ENCODE measurements at places on chromosomes 2 and 18.

DNA sequence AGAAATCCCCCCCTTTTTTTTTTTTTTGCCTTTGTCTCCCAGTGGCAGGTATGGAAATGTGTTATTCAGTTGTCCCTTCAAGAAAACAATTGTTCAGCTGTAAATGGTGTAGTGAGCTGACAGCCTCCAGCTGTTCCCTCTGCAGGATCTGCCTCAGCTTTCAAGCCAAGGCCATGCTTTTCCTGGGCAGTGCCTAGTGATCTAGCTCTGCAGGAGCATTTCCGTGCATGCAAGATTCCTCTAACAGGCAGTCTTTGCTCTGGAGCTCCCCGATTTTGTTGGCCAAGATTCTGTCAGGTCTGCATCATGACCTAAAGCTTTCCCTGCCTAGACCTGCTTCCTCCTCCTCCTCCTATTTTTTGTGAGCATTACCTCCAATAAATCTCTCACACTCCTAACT lies 300.7 kb upstream of the UBE2E3 start:
- no peak for DNase-seq

- no peak for DNase-seq
Measured at GRCh38 chr2:45205985-45206384, 196.7 kb upstream of the SIX2 start.

- DNase-seq, result no peak
Measured at GRCh38 chr18:68757126-68757525, 40.8 kb upstream of the CCDC102B start.

DNA sequence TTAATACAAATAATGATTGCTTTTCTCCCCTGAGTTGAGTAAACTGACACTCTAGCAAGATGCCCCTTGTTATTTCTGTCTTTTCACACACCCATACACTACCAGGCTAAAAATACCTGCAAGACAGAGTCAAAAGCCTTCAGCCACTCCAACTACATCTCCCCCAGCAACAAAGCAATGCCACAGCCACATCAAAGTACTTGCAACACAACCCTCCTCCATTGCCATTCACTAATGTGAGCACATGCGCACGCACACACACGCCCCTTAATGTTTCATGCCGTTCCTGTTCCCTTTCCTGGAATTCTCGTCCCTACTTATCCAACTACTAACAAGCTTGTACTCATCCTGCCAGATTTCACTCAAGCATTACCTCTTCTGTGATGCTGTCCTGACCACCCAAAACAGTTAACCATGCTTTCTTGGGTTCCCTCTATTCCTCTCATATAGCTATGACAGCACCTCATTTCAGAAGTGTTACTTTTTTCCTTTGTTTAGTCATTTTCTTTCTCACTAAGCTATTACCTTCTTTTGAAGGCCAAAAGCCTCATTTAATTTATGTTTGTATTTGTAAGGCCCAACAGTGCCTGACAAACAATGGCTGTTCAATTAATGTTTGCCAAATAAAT lies 29.6 kb downstream of the SLC25A12 start:
- no peak for DNase-seq

GRCh38 chr18:23133860-23134779 lies 1.2 kb upstream of the CABLES1 start:
- no peak for DNase-seq

GRCh38 chr2:14304326-14304725 lies 328.2 kb upstream of the LRATD1 start:
- DNase-seq, result no peak

DNA sequence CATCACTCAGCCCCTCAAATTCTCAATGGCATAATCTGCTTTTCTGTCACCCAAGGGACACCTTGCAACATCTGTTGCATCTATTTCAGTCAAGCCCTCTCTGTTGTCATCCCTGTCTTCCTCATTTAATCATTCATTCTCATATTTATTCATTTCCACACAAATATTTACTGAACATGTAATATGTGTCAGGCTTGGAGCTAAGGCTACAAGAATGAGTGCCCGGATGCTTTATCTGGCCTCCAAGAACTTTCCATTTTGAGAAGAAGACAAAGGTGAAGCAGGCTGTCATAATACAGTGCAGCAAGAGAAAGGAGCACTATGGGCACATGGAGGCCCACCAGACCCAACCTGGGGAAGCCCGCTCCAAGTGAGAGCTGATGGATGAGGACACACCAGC lies 15.6 kb downstream of the IL18RAP start:
- no peak for DNase-seq

GRCh38 chr2:105255979-105256378 lies 14.4 kb downstream of the GPR45 start:
- no peak for DNase-seq

DNA sequence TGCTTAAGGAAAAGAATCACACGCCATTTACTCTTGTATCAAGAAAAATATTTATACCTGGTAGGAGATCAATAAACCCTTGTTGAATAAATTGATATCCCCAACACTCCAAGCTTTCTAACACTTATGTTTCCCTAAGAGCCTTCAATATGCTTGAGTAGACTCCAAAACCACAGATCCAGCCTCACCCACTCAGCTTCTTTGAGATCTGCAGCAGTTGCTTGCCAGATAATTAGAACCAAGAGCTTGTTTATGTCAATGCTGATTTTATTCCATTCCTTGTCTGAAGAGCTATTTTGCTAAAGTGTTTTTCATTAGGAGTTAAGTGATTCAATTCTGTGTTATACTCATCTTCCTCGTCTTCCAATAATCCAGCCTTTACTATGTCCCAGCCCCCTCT lies 26.3 kb upstream of the CRIM1 start:
- no peak for DNase-seq

DNA sequence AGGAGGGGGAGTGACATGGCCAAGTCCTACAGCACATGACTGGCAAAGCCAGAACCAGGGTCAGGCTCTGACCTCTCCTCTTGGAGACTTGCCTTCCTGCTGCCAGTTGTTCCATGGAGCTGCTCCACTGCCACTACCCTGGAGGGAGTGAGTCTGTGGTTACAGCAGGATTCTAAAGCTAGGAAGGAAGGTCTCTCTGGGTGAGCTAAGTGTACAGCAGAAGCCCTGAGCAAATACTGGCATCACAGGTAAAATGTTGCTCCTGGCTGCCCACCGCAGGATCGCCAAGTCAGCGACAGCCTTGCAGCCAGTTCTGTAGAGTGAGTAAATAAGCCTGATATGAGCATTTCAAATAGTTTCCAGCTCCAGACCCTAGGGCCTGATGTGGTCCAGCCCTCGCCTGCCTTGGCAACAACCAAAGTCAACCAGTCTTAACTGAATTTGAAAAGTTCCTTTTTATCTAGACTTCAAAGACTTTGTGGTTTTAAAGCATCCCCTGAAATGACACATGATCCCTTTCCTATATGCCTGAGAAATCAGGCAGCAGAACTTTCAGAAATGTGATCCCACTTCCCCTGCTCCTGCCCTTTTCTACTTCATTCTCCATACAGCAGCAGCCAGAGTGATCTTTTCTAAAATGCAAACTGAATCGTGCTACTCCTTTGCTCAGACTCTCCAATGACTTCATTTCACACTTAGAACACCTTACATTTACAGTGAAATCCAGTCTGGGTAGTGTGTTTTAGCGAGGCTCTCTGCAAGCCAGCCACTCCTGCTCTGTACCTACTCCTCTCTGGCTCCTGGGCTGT lies 114.3 kb downstream of the MGAT5 start:
- DNase-seq, result no peak

GRCh38 chr2:220185766-220186305 lies 558.4 kb downstream of the SLC4A3 start:
- DNase-seq, result no peak

DNA sequence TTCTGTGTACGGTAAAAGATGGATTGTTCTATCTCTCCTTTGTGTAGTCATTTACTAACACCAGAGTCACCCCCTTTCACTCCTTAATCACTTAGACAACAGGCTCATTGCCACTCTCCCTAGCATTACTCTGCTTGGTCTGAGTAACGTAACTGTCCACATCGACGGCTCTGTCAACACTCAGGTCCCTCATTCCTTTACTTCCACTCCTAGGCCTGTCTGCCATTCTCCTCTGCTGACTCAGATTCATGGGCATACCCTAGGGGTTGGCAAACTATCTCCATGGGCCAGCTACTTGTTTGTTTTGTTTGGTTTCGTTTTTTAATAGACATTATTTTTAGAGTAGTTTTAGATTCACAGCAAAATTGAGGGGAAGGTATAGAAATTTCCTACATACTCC lies 243.9 kb downstream of the NR4A2 start:
- DNase-seq, result no peak

- DNase-seq, result no peak
Measured at GRCh38 chr2:133562558-133562957, 5.7 kb downstream of the NCKAP5 start.
